ENCODE measurements at places on chromosomes 2 and 18. TPM values are rescaled to one million over a fixed set of nuclear protein-coding genes. Genes with fewer than 3 reads are reported as not detected.

Gene OTOF
- 2.6 TPM for total RNA-seq

Gene TMEM169
- 0.73 TPM for total RNA-seq

Gene COL4A3
- total RNA-seq = not detected

Gene ELMOD3
- total RNA-seq = 13.6 TPM

Gene DOK6
- total RNA-seq = not detected

Gene LAMA3
- total RNA-seq = not detected

Gene GAD1
- 1.0 TPM for total RNA-seq

Gene ANO7
- 0.86 TPM for total RNA-seq

DNA sequence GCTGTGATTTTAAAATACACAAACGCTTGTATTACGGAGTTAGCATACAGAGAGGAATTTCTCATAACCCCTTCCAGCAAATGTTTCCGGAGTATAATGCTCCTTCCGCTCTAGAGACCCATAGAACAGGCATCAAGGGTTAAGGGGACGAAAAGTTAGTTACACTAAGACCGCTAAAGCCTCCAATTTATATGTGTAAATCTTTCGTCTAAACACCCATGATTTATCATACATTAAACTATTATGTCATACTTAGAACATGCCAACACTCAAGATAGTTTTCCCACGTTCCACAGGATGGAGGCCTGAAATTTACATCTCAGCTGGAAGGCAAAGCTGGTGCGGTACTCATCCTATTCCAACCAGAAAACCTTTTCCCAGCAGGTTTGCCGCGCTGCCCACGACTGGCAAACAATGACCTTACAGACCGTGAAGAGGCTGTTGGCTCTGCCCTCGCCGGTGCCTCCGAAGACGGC is 650 bp downstream of the ORMDL1 start:
- peak overlapping the region; percentile 89 for H3K4me3 ChIP-seq
- H3K36me3 ChIP-seq = peaks cover 2% of the 10 kb centered on the region
- no peak for DNase-seq
- H3K4me1 ChIP-seq = peaks cover 20% of the 10 kb centered on the region
- H3K27me3 ChIP-seq = no peaks in the 10 kb centered on the region

DNA sequence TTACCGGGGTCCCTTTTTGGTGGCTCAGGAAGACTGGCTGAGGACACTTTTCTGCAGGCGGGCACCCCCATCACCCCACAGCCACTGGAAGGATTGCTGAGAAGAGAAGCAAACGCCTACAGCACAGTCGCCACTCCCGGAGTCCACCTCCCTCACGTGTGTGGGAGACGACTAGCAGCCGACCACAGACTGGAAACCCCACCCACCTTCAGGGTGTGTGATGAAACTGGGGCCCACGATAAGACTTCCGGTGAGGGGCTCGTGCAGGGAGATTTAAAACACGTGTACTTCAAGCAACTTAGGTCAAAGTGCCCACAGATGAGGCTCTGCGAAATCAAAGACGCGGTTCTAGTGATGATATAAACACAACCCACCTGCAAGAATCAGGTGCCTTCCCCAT is 26.3 kb downstream of the MBP start:
- peak overlapping the region; percentile 7 for H3K4me3 ChIP-seq
- no peaks in the 10 kb centered on the region for H3K27me3 ChIP-seq
- H3K4me1 ChIP-seq = peaks cover 79% of the 10 kb centered on the region

GRCh38 chr18:27785815-27786471 is 391.0 kb downstream of the CDH2 start:
- no peak overlapping the region for H3K27ac ChIP-seq
- H3K4me1 ChIP-seq = no peaks in the 10 kb centered on the region
- no peak overlapping the region for H3K4me3 ChIP-seq
- DNase-seq = no peak

DNA sequence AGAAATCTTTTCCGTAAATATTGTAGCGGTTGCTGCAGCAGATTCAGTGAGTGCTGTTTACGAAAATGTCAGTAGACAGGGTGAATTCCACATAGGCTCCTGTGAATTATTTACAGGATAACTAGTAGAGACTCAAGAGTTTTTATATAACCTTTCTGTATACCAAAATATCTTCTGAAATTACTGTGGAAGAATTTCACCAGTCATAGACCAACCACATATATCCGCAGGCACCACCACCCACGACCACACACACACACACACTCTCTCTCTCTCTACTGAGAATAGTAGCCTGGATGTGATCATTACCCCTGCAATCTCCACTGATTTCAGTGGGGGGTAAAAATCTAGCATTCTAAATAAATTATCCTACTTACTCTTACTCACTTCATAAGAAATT is 341.8 kb downstream of the RBM43 start:
- no peak for DNase-seq
- no peaks in the 10 kb centered on the region for H3K4me1 ChIP-seq
- H3K27ac ChIP-seq = no peak overlapping the region
- no peaks in the 10 kb centered on the region for H3K36me3 ChIP-seq
- H3K4me3 ChIP-seq = no peak overlapping the region

- H3K27me3 ChIP-seq = no peaks in the 10 kb centered on the region
- no peak overlapping the region for H3K4me3 ChIP-seq
- no peak overlapping the region for H3K27ac ChIP-seq
These were observed 384.5 kb downstream of the MTX2 start for GRCh38 chr2:176653479-176654443.

DNA sequence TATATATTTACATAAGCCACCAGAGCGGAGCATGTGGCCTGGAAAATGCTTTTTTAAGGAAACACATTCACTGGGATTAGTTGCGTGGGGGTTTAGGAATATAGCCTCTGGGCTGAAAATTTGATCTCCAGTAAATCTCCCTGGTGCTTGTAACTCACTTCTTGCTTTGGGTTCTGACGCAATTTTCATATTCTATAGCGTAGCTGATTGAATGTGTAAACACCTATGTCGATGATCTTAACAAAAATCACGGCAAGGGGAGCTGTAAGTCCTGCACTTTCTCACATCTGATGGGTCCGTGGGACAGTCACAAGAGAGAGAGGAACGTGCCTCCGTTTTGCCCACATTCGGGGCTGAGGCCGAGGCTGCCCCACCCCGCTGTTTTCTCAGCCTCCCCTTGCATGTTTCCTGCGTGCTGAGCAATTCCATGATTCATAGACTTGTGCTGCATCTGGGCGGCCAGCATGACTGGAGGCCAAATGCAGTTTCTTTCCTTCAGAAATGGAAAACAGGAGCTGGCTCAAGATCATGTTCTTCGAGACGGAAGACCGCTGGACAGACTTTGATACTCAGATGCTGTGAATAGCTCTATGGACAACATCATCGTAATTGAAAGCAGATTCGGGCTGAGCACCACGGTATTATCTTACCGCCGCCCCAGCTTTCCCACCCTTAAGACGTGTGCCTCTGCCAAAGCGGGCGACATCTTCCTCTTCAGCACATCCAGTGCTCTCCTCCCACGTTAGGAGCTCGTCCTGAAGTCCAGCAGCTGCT is 109.2 kb downstream of the TMEM18 start:
- no peaks in the 10 kb centered on the region for H3K4me1 ChIP-seq
- DNase-seq = no peak
- H3K4me3 ChIP-seq = no peak overlapping the region
- H3K27me3 ChIP-seq = peaks cover 3% of the 10 kb centered on the region

- H3K36me3 ChIP-seq = no peaks in the 10 kb centered on the region
- H3K4me3 ChIP-seq = no peak overlapping the region
- H3K27ac ChIP-seq = no peak overlapping the region
- no peaks in the 10 kb centered on the region for H3K4me1 ChIP-seq
These were observed 7.8 kb upstream of the ANXA4 start for GRCh38 chr2:69734035-69734611.

DNA sequence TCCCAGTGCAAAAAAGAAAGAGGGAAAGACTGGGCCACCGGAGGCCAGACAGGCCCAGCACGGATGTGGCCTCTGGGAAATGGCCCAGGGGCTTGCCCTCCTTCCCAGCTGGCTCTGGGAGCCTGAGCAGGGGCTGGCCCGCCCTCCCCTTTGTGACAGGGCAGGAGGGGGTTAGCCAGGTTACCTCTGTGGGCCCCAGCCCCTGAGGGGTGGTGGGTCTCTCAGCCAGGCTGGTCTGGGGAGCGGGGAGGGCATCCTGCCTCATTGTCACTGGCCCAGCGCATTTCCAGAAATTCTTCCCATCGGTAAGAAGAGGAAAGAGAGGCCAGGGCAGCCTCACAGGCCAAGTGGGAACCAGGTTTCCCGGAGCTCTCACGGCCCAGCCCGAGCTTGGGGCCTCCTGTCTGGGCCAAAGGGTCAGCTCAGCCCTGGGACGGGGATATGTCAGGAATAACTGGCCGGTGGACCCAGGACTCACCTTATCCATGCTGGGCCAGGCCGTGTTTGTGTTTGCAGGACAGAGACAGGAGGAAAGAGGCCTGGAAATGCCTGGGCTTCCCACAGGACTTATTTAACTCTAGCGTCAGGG is 182.2 kb downstream of the ZFP36L2 start:
- H3K4me3 ChIP-seq = no peak overlapping the region
- H3K4me1 ChIP-seq = no peaks in the 10 kb centered on the region
- no peak overlapping the region for H3K27ac ChIP-seq
- H3K27me3 ChIP-seq = no peaks in the 10 kb centered on the region
- H3K36me3 ChIP-seq = no peaks in the 10 kb centered on the region
- DNase-seq = no peak

- H3K27ac ChIP-seq = no peak overlapping the region
- peaks cover 33% of the 10 kb centered on the region for H3K4me1 ChIP-seq
- no peak for DNase-seq
- no peaks in the 10 kb centered on the region for H3K27me3 ChIP-seq
- H3K4me3 ChIP-seq = no peak overlapping the region
- H3K36me3 ChIP-seq = peaks cover 5% of the 10 kb centered on the region
These were observed 2.8 kb downstream of the SCLY start for GRCh38 chr2:238063414-238064189.

GRCh38 chr2:28842042-28842441 is 28.1 kb downstream of the TRMT61B start:
- no peaks in the 10 kb centered on the region for H3K4me1 ChIP-seq
- H3K27me3 ChIP-seq = no peaks in the 10 kb centered on the region
- no peak overlapping the region for H3K4me3 ChIP-seq
- DNase-seq = no peak
- no peaks in the 10 kb centered on the region for H3K36me3 ChIP-seq

DNA sequence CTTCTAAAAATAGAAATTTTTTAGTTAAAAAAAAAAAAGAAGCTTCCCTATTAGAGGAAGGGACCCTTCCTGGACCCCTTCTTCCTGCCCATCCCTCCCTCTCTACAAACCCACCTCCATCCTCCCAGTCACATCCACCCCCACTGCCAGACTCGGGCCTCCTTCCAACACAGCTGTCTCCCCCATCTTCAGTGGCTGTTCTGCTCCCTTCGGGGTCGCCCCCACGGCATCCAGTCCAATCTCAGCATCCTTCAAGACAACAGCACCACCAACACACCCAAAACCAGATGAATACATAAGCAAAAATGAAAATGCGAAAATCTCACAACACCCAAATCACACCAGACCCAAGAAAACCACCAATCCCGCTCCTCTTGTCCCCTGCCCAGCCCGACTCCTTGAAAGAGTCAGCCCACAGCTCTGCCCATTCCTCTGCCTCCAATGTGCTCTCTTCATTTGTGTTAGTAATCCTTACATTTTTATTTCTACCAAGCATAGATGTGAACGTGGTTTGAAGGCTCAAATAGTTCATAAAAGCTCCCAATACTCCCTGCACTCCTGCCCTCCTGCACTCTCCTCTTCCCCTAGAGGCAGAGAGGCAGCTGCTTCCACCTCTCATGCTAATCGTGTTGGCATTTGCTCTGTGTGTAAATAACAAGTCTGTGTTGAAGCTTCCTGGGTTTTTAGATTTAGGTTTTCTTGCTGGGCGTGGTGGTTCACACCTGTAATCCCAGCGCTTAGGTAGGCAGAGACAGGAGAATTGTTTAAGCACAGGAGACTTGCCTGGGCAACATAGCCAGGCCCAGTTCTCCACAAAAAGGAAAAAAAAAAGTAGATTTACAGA is 37.0 kb downstream of the MAL start:
- H3K4me1 ChIP-seq = peaks cover 25% of the 10 kb centered on the region
- no peak overlapping the region for H3K4me3 ChIP-seq
- no peak overlapping the region for H3K27ac ChIP-seq
- no peaks in the 10 kb centered on the region for H3K27me3 ChIP-seq
- H3K36me3 ChIP-seq = no peaks in the 10 kb centered on the region

GRCh38 chr2:137249463-137250130 is 484.3 kb downstream of the THSD7B start:
- no peaks in the 10 kb centered on the region for H3K27me3 ChIP-seq
- no peaks in the 10 kb centered on the region for H3K36me3 ChIP-seq

DNA sequence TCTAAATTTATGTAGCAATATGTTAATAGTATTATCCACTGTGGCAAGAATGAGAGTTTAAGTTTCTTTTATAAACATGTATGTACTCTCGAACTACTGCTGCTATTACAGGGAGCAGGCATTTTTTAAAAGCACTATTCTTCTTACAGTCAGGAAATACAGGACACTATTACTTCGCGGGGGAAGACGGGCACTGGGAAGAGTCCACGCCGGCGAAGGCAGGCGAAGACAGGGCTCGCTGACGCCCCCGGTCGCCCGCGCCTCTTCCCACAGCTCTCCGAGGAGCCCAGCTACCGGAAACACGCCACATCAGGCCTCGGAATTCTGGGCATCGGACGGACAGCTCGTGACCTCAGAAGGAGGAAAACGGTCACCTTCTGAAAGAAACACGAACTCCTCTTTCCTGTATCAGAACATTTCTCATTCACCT is 90.2 kb downstream of the FAM161A start:
- peak overlapping the region; percentile 90 for H3K27ac ChIP-seq
- H3K4me3 ChIP-seq = peak overlapping the region; percentile 64
- H3K4me1 ChIP-seq = peaks cover 7% of the 10 kb centered on the region
- DNase-seq = no peak
- no peaks in the 10 kb centered on the region for H3K27me3 ChIP-seq
- no peaks in the 10 kb centered on the region for H3K36me3 ChIP-seq

Data from CD8-positive, alpha-beta memory T cell (primary cell).